ENCODE measurements at places on chromosomes 11 and 22. TPM values are rescaled to one million over a fixed set of nuclear protein-coding genes. Genes with fewer than 3 reads are reported as not detected.

PRRG4 gene
- total RNA-seq = 2.8 TPM

CHRDL2 gene
- 0.40 TPM for total RNA-seq

SYT12 gene
- total RNA-seq = 0.13 TPM

SPDYC gene
- total RNA-seq = not detected

GRCh38 chr11:71914617-71915189, 13.7 kb downstream of the XNDC1N start:
- H3K4me1 ChIP-seq = no peaks in the 10 kb centered on the region
- no peaks in the 10 kb centered on the region for H3K27me3 ChIP-seq
- no peak overlapping the region for H3K4me3 ChIP-seq
- H3K36me3 ChIP-seq = peaks cover 69% of the 10 kb centered on the region
- DNase-seq = no peak
- no peak overlapping the region for H3K27ac ChIP-seq

DNA sequence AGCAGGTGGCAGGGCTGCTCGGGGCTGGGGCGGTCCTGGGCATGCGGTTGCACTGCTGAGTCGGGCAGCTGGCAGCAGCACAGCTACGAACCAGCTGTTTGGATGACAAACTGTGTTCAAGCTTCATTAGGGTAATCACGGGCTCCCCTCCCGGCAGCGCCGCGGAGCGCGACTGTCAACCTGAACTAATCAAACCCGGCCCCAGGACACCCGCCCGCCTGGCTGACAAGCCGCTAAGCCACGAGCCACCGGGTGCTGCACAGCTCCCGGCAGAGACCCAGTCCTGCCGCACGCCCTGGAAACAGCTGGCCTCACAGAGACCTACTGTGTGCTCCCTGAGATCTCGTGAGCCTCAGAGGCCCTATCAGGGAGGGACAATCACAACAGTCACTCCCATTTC, 60.6 kb upstream of the TCF20 start:
- H3K27me3 ChIP-seq = no peaks in the 10 kb centered on the region
- no peak for DNase-seq

DNA sequence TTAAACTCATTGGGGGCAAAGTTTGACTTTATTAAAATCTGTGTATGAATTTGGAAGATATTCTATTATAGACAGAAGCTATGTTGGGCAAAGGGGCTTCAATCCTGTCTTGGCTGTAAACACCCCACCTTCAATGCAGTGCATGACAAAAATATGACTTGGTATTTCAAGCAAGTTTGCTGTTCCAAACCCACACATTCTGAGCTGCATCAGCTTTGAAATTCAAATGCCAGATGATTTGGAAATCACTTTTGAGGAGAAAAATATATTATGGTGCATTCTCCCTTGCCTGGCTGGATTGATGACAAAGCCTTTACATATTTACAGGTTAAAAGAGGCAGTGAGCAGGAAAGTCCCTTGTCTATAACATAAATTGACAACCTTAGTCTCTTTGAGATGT, 760.0 kb downstream of the NELL1 start:
- no peak overlapping the region for H3K4me3 ChIP-seq
- no peak overlapping the region for H3K27ac ChIP-seq
- H3K36me3 ChIP-seq = no peaks in the 10 kb centered on the region
- H3K4me1 ChIP-seq = no peaks in the 10 kb centered on the region
